ENCODE measurements at places on chromosomes 1 and 21. TPM values are rescaled to one million over a fixed set of nuclear protein-coding genes. Genes with fewer than 3 reads are reported as not detected.

The TTLL7 gene
- polyA plus RNA-seq: 1.1 TPM

The ZNF695 gene
- not detected for polyA plus RNA-seq

The PRAMEF14 gene
- not detected for polyA plus RNA-seq

The TMOD4 gene
- 17.6 TPM for polyA plus RNA-seq

The FAM72C gene
- not detected for polyA plus RNA-seq

The ZBED6 gene
- polyA plus RNA-seq: 0.46 TPM

The REN gene
- not detected for polyA plus RNA-seq

The PDPN gene
- 38.4 TPM for polyA plus RNA-seq

The CBR3 gene
- 1.2 TPM for polyA plus RNA-seq

The TTC4 gene
- polyA plus RNA-seq: 58.9 TPM

The SLAMF8 gene
- polyA plus RNA-seq: 0.63 TPM

The SMIM1 gene
- 0.57 TPM for polyA plus RNA-seq

The TMEM54 gene
- 5.9 TPM for polyA plus RNA-seq

The LMNA gene
- polyA plus RNA-seq: 138 TPM

The TCEA3 gene
- polyA plus RNA-seq: 195 TPM

The SPRR5 gene
- polyA plus RNA-seq: not detected

GRCh38 chr1:78370356-78370755 is 120.4 kb upstream of the PTGFR start:
- DNase-seq: no peak

- DNase-seq: no peak
These were observed 31.4 kb upstream of the GBP6 start for GRCh38 chr1:89332461-89332860.

- no peak for DNase-seq
These were observed 96.2 kb upstream of the IRF2BP2 start for GRCh38 chr1:234706199-234706598.

- no peak for DNase-seq
These were observed 515.1 kb downstream of the OMA1 start for GRCh38 chr1:58031416-58031815.

DNA sequence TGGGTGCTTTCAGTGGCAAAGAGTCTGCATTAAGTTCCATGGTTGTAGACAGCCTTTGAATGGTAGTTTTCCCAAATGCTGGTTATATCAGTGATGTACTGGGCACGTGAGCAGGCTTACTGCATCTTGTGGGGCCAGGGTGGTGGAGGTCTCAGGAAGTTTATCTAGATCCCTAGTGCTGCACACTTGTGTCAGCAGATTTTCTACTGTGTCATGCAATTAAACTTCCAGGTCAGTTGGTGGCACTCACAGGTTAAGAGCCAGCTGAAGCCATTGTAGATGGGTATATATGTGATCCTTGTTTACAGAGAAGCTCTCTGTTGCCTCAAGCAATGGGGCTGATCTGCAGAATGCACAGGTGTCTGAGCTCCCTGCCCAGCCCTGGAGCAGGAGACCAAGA is 33.0 kb downstream of the FOXJ3 start:
- DNase-seq: no peak

GRCh38 chr1:33178836-33179439 is 2.9 kb downstream of the TRIM62 start:
- DNase-seq: no peak

DNA sequence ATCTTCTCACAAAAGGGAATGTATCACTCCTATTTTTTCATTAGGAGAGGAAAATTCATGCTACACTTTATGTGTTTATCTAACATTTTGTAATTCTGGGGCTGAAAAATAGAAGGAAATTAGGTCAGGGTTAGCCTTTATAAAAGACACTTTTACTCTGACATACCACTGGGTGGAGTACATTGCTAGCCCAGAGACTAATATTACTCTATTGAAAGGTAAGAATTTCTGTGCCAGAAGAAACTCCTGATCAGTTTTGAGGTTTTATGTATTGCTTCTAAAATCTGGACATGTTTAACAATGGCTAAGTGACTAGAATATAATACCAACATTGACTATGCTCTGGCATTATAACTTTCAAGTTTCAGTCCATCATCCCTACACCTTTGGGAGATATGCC is 724.6 kb downstream of the USP25 start:
- DNase-seq: no peak

- no peak for DNase-seq
These were observed 62.5 kb upstream of the GRHL3 start for GRCh38 chr1:24256687-24257086.

- DNase-seq: no peak
These were observed 54.4 kb downstream of the CNIH3 start for GRCh38 chr1:224670506-224670905.

DNA sequence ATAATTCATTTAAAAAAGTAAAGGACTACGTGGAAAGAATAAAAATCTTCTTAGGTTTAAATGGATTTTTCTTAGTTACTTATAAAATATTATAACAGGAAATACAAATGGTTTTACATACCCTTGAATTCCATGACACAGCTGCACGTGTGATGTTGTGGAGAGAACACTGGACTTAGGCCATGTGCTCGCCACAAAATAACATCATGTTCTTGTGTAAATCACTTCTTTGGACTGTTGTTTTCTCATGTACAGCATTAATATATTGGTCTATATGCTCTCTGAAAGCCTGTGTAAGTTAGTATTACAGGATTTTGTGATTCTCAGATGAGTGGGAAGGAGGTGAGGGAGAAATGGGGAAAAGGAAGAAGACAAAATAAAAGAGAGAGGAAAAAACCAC is 228.2 kb downstream of the DNM3 start:
- DNase-seq: no peak

DNA sequence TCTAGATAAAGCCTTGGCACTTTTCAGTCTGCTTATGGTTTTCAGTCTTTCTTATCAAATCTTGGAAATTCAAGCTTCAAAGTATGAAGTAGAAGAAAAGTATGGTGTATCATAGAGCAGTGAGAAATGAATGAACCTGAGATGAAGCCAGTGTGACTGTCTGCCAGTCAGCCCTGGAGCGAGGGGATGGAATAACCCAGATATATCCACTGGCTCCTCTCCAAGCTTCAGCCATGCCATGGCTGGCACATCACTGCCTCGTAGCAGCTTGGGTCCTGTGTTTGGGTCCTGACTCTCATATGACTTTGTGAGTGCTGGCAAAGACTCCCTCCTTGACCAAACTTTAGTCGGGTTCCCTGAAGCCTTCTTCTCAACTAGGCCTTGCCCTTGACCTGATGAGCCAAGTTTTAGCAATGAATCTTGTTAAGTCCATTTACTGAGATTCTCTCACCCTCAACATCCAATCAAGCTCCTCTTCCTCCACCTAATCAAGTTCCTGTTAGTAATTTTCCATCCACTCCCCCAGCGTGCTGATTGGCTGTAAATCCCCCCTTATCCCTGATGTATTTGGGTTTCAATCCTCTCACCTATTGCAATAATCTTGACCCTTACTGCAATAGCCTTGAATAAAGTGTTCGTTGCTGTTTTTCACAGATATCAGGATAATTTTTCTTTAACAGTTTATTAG is 62.5 kb upstream of the PRDX6 start:
- DNase-seq: no peak

DNA sequence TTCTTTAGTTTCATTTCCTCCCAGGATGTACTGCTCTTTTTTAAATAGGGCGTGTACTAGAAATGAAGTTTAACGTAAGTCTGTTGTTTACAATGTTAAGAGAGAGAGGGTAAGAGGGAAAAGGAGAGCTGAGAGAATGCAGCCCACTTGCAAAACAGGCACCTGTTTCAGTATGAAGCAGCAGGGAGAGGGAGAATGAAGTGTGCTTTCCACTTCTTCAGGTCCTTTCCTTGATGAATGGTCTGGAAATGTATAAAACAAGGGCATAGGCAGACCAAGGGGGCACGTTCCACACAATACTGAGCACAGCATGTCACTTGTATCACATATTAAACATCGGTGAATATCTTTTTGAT is 2.0 kb downstream of the KCNA3 start:
- DNase-seq: no peak

DNA sequence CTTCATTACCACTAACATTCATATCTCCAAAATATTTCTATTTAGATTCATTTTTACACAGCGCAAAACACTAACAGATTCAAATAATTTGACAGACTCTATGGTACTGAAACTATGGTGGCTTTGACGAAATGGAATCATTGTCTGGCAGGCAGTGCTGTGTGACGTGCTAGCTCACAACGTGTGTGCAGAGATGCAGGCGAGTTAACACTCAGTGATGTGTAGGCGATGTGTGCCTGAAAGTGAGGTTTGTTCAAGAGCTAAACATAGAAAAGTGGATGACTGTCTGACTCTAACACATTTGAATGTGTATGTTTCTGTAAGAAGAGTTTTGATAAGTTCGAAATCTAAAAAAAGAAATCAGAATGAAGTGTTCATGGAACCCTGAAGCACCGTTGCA is 97.7 kb downstream of the RYR2 start:
- no peak for DNase-seq

DNA sequence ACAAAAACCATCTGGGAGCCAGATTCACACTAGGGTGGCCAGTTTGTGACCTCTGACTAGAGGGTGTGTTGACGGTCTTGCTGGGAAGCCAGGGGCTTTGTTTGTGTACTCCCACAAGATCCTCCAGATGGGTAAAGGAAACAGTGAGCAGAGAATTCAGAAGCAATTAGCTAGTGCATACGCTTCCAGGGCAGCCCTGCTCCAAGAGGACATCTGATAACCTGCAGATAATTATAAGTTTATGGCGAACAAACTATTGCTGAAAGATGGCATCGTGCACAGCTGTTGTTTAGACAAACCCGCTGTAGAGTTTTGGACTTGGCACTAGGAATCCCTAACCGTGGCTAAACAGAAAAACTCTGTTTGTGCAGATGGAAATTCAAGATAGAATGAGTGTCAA is 326.4 kb downstream of the TGFB2 start:
- no peak for DNase-seq

DNA sequence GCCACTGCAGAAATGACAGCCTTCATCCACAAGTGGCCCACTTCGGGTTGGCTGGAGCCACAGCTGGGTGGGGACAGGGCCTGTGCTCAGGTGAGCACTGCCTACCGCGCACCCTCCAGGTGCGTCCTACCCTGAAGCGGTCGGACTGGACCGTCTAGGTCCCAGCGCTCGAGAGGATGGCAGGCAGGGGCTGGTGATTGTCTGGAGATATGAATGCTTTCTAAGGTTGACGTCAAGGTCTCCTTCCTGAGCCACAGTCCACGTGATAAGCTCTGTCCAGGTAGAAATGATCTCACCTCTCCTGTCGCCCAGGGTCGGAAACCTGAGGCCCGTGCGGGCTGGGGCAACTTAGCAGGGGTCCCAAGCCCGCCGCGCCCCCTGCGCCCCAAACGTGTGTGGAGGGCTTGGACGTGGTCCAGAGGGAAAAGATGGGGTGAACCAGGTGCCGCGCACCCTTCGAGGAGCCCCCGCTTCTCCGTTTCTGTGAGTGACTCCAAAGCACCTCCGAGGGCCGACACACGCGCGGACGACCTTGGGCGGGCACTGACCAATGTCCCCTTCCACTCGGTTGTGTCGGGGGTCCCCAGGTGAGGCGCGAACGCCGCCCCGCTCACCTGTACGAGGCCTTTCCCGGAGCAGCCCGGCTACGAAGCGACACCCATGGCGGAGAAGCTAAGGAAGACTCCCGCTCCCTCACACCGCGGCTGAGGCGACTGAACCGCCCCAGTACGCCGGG is 853 bp upstream of the DOP1B start:
- DNase-seq: no peak

DNA sequence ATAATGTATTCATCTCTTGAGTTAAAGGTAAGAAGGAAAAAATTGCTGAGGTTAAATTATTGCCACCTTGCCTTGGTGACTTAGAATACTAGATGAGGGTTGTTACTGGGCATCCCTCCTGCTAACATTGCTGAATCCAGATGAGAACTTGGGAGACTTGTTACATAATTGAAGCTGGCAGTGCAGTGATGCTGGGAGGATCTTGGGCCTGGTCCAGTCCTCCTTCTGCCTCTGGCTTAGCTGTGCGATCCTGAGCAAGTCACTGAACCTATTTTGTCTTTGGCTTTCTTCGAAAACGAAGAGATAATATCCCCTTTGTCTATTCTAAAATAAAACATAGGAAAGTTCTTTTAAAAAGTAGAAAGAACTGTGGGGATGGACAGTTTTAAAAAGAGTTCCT is 244.9 kb upstream of the NRIP1 start:
- peak; percentile 45 for DNase-seq

GRCh38 chr1:229258757-229259060 is 12.2 kb upstream of the RAB4A start:
- no peak for DNase-seq

DNA sequence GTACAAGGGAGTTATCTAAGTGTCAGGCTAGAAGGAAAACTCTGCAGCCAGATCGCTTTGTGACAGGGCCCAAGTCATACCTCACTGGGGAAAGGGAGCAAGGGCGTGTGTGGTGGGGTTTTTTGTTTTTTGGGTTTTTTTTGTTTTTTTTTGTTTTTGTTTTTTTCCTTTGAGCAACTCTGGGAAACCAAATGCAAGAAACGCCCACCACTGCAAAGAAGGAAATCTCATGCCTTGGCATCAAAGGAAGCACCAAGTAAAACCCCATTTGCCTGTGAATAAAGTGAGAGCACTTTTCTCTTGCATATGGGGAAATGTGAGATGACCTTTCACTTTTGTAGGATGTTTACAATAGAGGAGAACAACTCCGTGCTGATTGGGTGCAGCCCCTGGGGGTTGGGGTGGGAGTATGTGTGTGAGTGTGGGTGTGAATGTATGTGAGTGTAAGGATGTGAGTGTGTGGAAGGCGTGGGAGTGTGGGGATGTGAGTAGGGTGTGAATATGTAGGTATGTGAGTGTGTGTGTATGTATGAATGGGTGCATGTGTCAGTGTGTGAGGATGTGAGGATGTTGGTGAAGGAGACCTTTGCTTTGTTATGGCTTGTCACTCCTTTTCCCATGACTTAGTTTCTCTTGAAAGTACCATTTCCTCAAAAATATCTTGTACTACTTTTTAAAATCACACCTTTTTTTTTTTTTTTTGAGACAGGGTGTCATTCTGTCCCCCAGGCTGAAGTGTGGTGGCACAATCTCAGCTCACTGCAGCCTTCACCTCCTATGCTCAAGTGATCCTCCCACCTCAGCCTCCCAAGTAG is 34.6 kb downstream of the IL12RB2 start:
- no peak for DNase-seq

DNA sequence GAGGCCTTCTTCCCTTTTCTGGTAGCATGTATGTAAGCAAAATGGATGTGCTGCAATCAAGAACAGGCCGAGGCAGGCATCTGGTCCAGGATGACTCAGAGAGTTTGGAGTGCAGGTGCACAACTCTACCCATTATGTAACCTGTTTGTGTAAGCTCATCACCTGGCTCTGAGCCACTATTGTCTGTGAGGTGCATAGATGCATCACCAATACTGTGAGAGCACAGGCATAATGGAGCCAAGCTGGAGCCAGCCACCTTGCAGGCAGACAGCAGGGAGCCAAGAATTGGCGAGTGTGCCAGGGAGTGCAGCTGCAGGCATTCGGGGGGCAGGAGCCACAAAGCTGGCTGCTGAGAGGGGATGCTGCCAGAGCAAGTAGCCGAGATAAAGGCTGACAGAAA is 549.9 kb upstream of the RGS18 start:
- DNase-seq: no peak

GRCh38 chr1:212205843-212206242 is 79.4 kb upstream of the PPP2R5A start:
- no peak for DNase-seq

Measured in psoas muscle (tissue), 8 donors.